ENCODE measurements at places on chromosomes 12 and 14. TPM values are rescaled to one million over a fixed set of nuclear protein-coding genes. Genes with fewer than 3 reads are reported as not detected.
A peak's percentile ranks its signal among the peaks of the same experiment; 100 is the strongest.

DNA sequence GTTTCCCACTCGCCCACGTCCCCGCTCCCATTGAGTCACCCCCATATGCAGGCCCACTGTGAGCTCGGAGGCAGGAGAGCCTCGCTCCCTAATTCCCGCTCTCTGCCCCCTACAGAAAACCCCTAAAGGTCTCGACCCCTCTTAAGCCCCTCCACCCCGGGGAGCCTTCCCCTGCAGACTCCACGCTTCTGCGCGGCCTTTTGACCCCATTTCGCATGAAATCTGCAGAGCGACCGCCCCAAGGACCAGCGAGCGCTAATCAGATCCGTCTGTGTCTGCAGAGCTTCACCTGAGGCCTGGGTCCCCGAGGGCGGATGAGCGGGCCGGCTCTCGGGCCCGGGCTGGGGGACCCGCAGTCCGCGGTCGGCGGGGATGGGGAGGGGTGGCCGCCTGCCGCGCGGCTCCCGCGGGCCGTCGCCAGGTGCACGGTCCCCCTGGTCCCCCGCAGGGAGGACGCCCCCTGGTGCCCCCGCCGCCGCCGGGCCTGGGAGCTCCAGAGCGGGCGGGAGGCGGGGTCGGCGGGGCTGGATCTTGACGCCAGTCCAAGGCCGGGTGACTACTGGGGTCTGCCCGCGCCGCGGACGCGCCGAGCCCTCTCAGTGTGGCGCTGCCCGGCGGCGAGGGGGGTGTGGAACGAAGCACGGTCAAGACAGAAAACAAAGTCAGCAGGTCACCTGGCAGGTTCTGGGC is 10.1 kb downstream of the BMP4 start:
- no peak for DNase-seq

- no peak for DNase-seq
These were observed 844 bp downstream of the DPF3 start for GRCh38 chr14:72892879-72893635.

- DNase-seq: no peak
These were observed 965.5 kb downstream of the TMEM121 start for GRCh38 chr14:106491851-106492250.

- DNase-seq: no peak
These were observed 103.2 kb downstream of the KCNMB4 start for GRCh38 chr12:70469221-70469820.

GRCh38 chr12:96364092-96364700 is 36.0 kb downstream of the CDK17 start:
- no peak for DNase-seq

- DNase-seq: no peak
These were observed 358.6 kb upstream of the FOXG1 start for GRCh38 chr14:28407996-28408395.

DNA sequence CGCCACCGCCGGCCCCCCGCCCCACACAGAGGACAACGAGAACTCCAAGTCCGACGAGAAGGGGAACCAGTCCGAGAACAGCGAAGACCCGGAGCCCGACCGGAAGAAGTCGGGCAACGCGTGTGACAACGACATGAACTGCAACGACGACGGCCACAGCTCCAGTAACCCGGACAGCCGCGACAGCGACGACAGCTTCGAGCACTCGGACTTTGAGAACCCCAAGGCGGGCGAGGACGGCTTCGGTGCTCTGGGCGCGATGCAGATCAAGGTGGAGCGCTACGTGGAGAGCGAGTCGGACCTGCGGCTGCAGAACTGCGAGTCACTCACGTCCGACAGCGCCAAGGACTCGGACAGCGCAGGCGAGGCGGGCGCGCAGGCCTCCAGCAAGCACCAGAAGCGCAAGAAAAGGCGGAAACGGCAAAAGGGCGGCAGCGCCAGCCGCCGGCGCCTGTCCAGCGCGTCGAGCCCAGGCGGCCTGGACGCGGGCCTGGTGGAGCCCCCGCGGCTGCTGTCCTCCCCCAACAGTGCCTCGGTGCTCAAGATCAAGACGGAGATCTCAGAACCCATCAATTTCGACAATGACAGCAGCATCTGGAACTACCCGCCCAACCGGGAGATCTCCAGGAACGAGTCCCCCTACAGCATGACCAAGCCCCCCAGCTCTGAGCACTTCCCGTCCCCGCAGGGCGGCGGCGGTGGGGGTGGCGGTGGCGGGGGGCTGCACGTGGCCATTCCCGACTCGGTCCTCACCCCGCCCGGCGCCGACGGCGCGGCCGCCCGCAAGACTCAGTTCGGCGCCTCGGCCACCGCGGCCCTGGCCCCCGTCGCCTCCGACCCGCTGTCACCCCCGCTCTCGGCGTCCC is 150.9 kb downstream of the EGLN3 start:
- no peak for DNase-seq

GRCh38 chr12:94560431-94561221 is 89.7 kb downstream of the TMCC3 start:
- no peak for DNase-seq

GRCh38 chr12:114400925-114401324 is 5.0 kb downstream of the TBX5 start:
- DNase-seq: no peak

DNA sequence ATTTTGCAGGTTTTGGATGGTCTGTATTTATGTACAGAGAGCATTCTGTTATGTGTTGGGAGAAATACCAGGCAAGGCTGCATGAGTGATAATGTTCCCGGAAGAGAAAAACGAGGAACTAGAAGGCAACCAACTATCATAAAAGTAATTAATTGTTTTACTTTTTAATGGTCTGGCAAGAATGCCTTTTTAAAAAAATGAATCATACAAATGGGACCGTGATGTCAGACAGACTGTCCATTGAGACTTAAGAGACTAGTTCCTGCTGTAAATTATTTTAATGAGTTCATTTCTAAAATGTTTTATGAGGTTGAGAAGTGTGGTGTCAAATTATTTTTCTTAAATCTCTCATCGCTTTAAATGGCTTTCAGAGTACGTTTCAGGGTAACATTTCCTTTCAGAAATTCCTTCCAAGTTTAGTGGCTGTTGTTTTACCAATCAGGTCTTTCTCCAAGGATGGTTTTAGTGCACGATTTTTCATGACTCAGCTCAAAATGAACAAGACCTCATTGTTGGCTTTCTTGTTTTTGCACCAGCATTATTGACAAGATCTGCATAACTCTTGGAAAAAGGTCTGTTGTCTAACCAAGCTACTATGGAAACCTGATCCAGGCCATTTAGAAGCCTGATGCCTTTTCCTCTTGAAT is 86.1 kb upstream of the ARHGAP5 start:
- DNase-seq: peak; percentile 43

DNA sequence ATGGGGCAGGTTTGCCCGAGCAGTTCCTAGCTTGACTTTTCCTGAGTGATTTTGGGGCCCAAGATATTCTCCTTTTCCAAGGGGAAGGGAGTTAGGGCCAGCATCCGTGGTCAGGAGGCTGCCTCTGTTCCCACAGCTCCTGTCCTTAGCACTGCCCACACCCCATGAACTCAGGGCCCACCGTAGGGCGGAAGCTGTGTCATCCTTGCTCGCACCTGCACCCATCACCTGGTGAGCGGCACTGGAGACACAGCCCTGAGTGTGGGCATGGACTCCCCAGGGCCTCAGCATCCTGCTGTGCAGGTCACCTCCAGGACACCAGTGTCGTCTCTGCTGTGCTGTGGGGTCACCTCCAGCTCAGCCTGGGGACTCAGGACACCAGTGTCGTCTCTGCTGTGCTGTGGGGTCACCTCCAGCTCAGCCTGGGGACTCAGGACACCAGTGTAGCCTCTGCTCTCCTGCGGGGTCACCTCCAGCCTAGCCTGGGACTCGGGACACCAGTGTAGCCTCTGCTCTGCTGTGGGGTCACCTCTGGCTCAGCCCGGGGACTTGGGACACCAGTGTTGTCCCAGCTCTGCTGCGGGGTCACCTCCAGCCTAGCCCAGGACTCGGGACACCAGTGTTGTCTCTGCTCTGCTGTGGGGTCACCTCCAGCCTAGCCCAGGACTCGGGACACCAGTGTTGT is 322.9 kb downstream of the ADGRD1 start:
- DNase-seq: no peak

GRCh38 chr12:131089531-131090273 is 136.0 kb downstream of the ADGRD1 start:
- no peak for DNase-seq

DNA sequence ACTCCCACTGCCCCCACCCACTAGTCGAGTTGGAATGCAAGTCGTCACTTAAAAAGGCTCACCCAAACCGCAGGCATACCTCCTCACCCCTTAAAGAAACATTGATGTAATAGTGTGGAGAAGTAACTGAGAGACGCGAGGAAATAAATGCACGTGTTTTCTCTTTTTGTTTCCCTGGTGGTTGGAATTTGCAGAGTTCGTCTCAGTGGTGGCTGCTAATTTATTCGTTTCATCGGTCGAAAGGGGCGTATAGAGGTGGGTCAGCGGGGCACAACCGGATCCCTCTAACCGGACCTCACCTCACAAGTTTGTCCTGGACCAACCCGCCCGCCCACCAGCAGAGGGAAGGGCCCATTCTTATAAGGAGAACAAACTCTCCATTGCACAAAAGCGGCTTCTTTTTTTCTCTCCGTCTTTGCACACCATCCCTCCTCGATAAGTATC is 5.0 kb upstream of the NPAS3 start:
- no peak for DNase-seq

DNA sequence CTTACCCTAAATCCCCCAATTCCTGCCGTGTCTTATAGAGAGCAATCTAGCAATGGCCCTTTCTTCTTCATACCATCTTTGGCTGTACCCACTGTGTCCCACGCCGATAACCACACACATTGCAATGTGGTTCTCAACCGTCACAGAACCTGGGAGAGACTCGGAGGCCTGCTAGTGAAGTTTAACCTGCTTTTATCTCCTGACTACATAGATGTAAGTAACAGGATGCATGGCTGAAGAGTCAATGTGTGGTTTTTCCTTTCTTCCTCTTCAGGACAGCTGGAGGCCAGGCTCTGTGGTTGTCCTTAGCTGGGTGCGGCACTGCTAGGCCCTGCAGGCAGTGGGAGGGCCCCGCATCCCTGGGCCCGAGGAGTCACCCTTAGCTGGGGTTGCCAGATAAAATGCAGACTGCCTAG is 51.3 kb downstream of the ZNF664 start:
- no peak for DNase-seq

GRCh38 chr12:28057856-28058615 is 85.5 kb upstream of the PTHLH start:
- DNase-seq: no peak

GRCh38 chr12:21992823-21993222 is 51.6 kb upstream of the ABCC9 start:
- DNase-seq: no peak

GRCh38 chr14:38309522-38310277 is 53.8 kb upstream of the CLEC14A start:
- no peak for DNase-seq

DNA sequence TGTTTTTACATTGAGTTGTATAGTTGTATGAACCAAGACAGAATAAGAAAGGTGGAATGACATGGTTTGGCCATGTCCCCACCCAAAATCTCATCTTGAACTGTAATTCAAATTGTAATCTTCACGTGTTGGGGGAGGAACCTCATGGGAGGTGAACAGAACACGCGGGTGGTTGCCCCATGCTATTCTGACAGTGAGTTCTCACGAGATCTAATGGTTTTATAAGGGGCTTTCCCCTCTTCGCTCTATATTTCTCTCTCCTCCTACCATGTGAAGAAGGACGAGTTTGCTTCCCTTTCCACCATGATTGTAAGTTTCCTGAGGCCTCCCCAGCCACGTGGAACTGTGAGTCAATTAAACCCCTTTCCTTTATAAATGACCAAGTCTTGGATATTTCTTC is 25.3 kb downstream of the DDHD1 start:
- no peak for DNase-seq

GRCh38 chr12:32273712-32274111 is 125.6 kb upstream of the FGD4 start:
- no peak for DNase-seq

- no peak for DNase-seq
These were observed 709 bp downstream of the INHBC start for GRCh38 chr12:57435293-57435692.

DNA sequence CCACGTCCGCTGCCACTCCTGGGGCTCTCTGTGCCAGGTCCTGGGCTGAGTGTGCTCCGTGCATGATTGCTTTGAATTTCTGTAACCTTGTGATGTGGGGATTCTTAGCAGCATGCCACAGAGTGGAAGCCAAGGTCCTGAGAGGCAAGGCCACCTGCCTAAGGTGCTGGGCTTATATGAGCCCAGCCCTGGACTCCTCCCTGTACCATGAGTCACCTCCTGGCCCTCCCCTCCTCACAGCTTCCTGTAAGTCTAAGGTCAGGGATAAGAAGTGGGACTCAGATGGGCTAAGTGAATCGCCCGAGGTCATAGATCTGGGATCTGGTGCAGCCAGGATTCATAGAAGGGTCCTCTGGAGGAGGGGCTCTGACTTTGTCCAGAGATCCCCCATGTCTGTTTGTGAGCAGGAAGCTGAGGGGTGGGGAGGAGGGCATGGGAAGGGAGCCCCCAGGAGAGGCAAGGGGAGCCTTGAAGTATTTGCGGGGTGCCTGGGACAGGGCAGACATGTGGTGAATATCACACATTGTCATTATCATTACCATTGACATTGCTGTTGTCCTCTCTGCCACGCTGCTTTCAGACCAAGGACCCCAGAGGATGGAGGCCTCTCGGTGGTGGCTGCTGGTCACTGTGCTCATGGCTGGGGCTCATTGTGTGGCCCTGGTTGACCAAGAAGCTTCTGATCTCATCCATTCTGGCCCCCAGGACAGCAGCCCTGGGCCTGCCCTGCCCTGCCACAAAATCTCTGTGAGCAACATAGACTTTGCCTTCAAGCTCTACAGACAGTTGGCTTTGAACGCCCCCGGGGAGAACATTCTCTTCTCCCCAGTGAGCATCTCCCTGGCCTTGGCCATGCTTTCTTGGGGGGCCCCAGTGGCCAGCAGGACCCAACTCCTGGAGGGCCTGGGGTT is 28.8 kb downstream of the SERPINA3 start:
- DNase-seq: no peak

GRCh38 chr14:106803379-106803778 is 1277.0 kb downstream of the TMEM121 start:
- DNase-seq: no peak

DNA sequence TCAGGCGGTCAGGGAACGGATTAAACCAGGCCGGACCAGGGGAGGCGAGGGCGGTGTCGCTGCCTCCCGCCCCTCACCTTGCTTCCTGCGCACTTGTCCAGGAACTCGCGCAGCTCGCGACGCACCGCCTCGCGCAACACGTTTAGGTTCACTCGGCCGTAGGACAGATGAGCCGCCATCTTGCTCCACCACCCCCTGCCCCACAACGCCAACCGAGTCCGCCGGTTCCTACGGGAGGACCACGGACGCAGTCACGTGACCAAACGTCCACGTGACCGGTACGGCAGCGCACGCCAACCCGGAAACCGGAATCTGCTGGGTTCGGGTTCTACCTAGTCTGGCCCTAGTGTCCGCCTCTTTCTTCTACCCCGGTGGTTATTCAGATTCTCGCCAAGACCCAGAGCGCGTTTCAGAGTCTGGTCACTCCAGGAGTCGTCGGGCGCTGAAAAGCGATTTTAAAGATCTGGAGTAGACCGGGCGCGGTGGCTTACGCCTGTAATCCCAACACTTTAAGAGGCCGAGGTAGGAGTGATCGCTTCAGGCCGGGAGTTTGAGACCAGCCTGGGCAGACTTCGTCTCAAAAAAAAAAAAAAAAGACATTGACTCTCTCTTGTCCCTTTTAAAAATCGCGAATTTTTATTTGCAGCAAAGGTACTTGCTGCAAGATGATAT is at the start of gene VPS33A:
Gene VPS33A (minus strand): TSS at position 265 of the 672 bp plus-strand sequence. CDS start 86 bp downstream, at position 179.
- DNase-seq: peak; percentile 93

TEAD4 gene
- polyA plus RNA-seq: 2.8 TPM

STAT6 gene
- polyA plus RNA-seq: 19.7 TPM

LGR5 gene
- 6.1 TPM for polyA plus RNA-seq

ADCY4 gene
- 11.9 TPM for polyA plus RNA-seq

GLIPR1L2 gene
- polyA plus RNA-seq: 5.8 TPM

HNRNPC gene
- polyA plus RNA-seq: 522 TPM

ANG gene
- polyA plus RNA-seq: 1.4 TPM

NYNRIN gene
- polyA plus RNA-seq: 35.0 TPM

TWF1 gene
- 69.6 TPM for polyA plus RNA-seq

C14orf39 gene
- 0.27 TPM for polyA plus RNA-seq
